ENCODE measurements at places on chromosomes 3 and 15.

- DNase-seq = no peak
These were observed 98.1 kb downstream of the CADPS start for GRCh38 chr3:62777130-62777529.

DNA sequence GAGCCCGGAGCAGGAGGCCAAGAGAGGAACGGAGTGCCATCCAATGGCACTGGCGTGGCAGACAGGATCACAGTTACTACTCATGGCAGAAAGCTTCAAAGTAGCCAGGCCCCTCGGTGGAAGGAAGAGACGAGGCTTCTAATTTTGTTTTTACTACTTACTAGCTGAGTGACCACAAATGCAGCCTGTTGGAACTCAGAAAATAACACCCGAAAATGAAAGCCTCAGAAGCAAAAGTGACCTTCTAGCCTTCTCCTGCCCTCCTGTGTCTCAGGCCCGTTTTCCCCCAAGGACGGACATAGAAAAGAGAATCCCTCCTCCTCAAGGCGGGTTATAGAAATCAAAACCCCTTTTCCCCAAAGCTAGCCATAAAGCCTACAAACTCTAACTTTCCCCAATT, 9.9 kb upstream of the STRA6 start:
- no peak for DNase-seq

DNA sequence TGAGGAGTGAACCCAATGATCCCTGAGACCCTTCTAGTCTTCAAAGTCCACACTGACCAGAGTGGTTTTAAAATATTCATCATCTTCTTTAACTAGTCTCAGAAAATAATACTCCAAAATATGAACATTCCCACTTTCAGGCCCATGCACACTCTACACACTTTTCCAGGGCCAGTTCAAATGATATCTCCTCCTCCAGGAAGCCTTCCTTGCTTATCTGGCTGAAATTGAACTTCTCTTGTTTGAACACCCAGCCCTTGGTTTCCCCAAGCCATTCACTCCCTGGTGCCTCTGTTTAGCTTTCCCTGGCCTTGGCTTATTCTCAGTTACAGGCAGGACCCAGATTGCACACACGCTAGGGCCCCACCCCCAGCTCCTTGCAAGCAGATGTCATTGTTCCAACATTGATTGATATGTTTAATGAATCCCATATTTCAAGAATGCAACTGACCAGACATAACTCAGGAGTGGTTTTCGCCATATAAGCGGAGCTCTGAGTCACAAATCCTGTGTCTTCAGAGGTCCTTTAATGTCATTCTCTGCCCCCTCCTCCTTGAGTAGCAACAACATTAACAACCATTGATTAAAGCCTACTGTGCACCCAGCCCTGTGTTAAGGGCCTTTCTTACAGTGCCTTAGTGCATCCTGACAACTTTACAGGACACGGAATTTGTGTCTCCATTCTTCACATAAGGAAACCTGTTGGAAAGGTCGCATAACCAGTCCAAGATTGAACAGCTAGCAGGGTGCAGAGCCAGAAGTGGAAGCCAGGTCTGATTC, 2.1 kb downstream of the ITGA11 start:
- DNase-seq = no peak

DNA sequence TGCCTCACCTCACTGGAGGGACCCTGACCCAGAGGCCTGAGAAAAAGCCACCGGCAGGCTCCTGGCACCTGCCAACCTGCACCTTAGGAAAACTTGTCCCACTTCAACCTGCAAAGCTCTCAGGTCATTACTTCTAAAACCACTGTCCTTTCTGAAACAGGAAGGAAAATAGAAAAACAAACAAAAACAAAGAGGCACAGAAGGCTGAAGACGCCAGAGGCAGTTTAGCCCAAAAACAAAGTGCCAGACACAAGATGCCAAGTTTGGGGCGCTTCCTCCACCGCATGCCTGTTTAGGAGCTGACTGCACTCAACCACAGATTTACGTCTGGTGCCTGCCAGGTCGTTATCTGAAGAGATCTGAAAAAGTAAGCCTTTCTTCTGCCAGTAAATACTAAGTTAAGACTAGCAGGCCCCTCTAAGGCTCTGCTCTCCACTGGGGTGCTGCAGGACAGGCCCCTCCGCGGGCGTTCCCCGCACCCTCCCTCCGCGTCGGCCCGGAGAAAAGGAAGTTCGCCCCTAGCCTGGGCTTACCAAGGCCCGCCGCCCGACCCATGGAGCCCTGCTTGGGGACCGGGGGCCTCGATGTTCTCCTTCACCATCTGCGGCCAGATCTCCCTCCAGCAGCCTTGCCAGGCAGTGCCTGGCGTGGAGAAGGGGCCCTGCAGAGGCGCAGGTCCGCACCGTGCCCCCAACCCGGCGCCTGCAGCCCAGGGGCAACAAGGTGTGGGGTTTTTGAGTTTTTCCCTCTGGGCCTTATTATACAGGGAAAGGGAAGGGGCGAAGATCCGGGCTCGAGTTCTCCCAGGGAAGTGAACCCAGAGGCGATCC, 1.3 kb downstream of the GOLGA8A start:
- peak; percentile 11 for DNase-seq

DNA sequence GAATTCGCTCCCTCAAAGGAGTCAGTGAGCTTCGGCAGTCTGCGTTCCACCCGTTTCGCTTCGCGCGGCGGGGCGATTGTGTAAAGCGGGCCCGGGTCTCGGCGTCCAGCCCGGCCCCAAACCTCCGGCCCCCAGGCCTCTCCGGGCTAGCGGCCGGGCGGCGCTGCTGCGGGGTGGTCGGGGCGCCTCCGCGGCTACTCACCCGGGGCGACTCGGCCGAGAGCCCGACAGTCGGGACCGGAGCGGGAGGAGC, 412 bp downstream of the CHDH start:
- DNase-seq = no peak

DNA sequence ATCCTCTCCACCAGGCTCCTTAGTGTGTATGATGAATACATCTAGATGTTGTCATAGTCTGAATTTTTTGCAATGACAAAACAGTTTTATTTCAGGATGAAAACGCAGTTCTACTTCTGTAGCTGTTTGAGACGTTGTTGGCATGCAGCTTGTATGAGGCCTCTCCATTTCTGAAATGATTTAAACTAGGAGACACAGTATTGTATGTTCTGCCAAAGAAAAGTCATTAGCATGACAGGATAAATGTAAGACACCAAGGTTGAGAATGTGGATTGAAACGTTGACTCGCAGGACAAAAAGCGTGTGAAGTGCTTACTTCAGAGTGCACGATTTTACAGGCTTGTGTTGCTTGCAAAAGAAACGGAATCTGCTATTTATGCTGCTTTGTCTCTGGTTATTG, 35.3 kb downstream of the ABHD17C start:
- no peak for DNase-seq

DNA sequence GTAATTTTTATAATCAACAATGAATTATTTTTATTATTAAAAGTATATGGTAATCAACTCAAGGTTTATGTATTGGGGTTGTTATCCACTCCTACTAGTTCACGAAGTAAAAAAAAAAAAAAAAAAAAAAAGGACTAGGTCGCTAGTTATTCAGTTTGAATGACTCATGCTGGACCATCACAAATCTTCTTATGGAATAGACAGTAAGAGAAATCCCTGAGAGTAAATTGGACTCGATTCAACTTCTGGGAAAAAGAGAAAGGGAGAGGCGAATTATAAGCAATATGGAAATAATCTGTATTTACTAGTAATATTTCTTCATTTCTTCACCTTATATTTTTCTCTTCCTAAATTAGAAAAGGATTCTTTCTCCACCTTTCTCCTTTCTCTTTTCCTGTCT, 2.0 kb downstream of the MYEF2 start:
- no peak for DNase-seq

- no peak for DNase-seq
These were observed 52.9 kb downstream of the CLSTN2 start for GRCh38 chr3:139987908-139988307.

- no peak for DNase-seq
These were observed 139.7 kb downstream of the CD47 start for GRCh38 chr3:107951126-107951525.

DNA sequence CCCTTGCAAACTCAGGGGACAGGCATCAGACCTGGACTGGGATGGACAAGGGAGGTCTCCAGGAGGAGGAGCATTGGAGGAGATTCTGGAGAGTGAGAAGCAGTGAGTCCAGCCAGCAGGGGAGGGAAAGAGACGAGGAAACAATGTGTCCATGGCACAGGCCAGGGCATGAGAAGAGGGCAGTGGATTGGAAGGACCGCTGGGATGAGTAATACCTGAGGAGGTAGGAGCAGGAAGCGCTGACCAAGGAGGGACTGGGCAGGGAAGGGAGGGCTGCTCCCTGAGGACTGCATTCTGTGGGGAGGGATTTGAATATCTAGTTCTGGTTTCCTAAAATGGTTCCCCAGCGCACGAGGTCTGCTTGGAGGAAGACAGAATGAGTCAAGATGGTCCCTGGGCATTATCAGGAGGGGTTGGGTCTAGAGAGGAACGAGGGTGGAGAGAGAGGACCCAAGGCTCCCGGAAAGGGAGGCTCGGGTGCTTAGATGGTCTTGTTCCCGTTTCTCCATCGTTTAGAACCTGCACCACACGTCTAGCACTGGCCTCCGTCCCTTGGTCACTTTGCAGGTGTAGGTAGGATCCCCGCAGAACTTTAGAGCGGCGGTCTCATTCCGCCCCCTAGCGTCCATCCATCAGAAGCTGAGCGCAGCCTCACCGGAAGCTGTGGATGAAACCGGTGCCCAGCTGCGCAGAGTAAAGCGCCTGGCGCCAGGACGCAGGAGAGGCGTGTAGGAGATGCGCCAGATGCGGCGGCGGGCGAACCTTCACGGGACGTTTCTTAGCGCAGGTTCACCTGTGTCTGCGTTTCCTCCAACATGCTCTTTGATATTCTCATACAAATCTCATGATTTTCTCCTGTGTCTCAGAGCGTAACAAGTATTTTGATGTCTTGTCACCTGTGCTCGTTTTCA, 190.7 kb upstream of the NDN start:
- peak; percentile 36 for DNase-seq

DNA sequence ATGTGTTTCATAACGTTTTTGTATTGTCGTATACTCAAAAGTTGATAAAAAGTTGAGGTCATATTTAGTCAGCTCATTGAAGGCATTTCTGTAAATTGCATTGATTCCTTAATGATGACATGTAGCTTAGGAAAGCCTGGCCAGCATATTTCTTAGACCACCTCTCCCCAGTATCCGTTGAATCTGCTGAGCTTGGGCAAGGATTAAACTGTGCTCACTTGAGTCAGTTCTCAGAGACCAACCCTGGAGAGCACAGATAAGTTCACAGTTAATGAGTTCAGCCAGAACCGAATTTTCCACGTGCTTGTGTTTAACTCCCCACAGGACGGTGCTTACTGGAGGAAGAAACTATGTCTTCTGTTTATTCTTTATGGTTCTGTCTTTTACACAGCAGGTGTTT, 132.7 kb downstream of the SLC25A26 start:
- DNase-seq = no peak

DNA sequence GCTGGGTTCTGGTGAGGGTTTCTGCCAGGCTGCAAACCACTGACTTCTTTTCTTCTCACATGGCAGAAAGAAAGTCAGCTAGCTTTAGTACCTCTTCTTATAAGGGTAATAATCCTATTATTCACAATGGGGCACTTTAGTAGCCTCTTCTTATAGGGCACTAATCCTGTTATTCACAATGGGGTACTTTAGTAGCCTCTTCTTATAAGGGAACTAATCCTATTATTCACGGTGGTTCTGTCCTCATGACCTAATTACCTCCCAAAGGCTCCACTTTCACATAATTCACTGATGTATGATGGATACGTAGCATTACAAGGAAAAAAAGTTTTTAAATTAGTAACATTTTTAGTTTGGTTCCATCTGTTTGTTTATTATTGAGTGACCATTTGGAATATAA, 671.3 kb downstream of the NSUN3 start:
- DNase-seq = no peak

DNA sequence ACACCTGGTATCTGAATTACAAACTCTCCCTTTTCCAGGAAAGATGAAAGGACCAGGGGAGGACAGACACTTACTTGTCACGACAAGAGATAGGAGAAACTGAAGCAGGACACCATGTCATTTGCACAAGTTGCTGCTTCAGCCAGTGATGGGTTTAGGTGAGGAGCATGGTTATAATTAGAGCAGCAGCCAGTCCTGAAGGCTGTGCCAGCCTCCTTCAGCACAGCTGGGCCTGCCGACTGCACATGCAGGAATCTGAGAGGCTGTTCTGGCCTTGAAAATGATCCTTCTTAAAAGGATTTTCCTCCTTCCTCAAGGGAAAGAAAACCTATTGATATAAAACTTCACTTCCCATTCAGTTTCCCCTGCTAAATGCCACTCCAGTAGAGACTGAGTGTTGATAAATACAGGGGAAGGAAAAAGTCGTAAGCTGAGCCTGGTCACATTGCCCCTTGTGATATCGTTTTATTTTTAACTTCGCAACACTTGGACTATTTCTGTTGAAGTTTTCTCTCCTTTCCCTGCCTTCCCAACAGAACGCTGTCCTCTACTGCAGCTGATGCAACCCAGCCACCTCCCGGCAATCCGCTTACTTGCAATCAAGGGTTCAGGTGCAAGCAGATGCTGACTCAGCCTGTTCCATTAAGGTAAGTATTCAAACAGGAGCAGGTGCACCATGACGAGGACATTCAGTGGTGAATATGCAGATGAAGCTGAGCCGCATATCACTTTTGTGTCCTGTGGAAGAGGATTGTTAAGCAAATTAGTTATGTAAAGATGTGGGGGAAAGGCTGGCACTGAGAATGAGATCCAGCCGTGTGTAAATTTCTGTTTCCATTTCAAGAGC, at the start of gene FBXO40:
Gene FBXO40, plus strand, starts transcription at position 524 of the 847 bp plus-strand sequence. CDS start 27,197 bp downstream, outside the sequence.
- DNase-seq = no peak

DNA sequence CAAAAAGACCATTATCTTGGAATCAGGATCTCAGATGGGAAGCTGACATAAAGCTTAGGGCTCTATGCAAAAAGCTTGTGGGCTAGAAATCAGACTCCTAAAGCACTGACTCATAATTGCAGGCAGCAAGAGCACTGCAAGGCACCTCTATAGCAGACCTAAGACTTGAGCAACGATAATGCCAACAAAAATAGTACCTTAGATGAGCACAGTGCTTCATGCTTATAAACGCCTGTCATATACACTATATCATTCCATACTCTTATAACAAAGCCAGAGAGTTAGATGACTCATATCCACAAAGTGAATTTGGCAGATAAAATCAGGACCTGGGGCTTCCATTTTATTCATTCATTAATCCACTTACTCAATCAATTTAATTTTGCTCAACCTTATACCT, 560.8 kb downstream of the MCTP2 start:
- DNase-seq = no peak

- DNase-seq = no peak
These were observed 6.3 kb upstream of the FAM3D start for GRCh38 chr3:58672880-58673279.

DNA sequence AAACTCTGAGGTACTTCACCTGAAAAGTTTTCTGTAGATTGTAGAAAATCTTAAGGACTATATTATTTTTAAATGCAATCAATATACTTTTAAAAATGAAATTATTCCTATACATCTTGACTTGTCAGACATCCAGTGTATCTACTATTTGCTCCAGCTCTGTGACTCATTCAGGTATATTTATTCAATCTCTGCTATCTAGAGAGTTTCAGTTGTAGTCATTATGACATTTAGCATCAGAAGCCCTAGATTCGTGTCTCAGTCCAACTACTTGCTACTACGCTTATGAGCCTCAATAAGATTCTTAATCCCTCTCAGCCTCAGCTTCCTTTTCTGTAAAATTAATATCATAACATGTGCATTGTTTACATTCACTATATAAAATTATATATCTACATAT, 22.3 kb upstream of the EIF1B start:
- no peak for DNase-seq

Data from stimulated activated CD4-positive, alpha-beta T cell treated with anti-CD3 and anti-CD28 coated beads, Interleukin-4, amount 100 ng/mL, for 48 hours (primary cell).